A549 (cell line): ENCODE measurements at places on chromosomes 1 and 21. TPM values are rescaled to one million over a fixed set of nuclear protein-coding genes. Genes with fewer than 3 reads are reported as not detected.

The KCNK2 gene
- 0.04 to 0.07 TPM (median 0.07 TPM) in 3 replicates for polyA plus RNA-seq

DNA sequence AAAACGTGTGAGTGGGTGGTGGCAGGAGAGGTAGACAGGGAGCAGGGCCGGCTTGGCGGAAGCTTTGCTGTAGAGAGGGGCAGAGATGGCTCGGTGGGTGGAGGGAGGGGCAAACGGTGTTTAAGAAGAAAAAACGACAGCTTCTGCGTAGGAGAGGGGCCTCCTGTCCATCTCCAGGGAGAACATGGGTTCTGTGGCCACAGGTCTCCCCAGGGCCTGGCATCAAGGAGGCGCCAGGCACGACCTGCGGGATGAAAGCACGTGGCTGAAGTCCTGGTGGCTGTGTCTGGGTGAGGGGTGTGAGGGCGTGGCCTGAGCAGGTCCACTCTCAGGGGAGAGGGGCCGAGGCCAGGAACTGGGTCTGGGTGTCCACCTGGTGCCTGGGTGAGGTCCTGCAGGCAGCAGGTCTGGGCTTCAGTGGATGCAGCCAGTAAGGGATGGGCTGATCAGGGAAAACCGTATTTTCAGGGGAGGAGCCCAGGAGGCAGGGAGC lies 940 bp upstream of the PRKCZ start:
- DNase-seq, result peak; percentile 56

The CLEC20A gene
- polyA plus RNA-seq, result not detected in 3 replicates

The ERMAP gene
- 5.0 to 6.6 TPM (median 5.4 TPM) in 3 replicates for polyA plus RNA-seq

- no peak for DNase-seq
Measured at GRCh38 chr1:85088408-85088784, 40.1 kb upstream of the MCOLN3 start.

The NCF2 gene
- polyA plus RNA-seq, result 4.6 to 6.2 TPM (median 4.9 TPM) in 3 replicates

The SPRR1A gene
- polyA plus RNA-seq, result not detected in 3 replicates

DNA sequence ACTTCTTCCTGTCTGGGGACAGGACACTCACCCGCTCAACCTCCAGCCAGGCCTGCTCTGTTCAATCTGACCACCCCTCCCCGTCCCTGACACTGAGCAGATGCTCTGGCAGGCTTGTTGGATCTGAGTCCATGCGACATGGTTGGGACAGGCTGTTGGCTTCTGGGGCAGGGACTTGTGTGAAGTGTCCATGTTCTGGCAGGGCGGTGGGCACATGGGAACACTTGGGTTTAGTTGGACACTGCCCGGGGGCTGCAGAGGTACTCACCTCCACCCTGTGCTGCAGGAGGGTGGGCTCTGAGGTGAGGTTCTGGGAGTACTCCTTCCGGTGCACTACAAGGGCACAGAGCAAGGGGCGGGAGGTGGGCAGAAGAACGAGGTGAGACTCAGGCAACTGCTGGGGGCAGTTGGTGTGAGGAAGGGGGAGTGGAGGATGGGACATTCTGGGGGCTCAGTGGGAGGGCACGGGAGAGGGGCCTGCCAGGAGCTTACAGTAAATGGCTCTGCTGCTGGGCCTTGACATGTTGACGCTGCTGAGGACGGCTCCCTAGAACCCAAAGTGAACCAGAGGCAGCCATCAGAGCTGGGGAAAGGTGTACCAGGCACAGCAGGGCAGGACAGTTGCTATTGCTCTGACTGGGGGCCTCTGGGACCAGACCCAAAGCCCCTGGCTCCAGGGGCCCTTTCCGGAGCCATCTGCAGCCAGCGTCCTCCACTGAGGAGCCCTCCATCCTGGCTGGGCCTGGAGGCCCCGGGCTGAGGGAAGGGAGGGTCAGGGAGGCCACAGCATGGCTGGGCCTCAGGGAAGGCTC lies 2.3 kb downstream of the EPS8L3 start:
- no peak for DNase-seq

DNA sequence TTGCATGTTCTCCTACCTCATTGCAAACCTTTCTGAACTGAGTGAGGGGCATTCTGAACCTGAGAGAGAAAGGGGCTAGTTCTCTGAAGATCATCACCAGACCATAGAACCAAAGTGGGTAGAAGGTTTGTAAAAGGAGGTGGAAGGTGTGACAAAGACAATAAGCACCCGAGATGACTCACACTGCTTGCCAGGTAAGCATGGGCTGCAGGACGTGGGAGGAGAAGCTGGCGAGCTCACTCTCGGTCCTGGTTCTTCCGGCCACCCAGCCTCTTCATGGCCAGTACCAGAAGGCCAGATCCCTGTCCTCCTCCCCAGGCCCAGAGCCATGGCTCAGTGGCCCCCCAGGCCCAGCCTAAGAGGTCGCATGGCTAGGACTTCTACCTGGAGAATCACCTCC lies 128.3 kb downstream of the TMEM53 start:
- DNase-seq, result no peak

DNA sequence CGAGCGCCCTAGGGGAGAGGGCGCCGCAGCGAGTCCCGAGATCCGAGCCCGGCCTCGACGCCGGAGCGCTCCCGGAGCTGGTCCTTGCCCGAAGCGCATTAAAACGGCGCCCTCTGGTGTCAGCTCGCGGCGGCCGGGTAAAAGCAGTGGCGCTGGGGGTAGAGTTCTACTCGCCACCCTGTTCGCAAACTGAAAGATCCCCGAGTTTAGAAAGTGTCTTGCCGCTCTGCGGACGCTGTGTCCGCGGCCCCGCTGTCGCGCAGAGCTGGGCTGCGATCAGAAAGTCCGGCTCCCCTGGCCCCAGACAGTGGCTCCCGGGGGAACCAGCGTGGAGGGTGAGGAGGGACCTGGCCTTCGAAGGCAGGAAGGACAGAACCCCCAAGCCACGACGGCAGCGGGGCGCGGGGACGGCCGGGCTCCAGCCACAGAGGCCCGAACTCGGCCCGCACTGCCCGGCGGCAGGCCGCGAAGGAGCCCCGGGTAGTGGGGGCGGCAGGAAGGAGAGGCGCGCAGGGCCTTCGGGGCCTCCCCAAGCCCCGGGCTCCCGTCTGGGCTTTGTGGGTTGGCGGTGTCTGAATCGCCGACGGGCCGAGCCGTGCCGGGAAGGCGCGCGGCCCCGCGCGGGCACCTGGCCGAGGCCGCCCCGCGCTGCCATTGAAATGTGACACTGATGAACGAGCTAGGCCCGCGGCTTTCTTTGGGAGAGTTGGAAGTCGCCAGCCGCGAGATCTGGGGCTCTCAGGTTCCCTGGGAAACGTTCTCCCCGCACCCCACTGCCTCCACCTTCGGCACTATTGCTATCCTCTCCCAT lies 39.1 kb upstream of the NFIA start:
- DNase-seq, result peak; percentile 59
